ENCODE measurements at places on chromosomes 13 and 19.
A peak's percentile ranks its signal among the peaks of the same experiment; 100 is the strongest.

DNA sequence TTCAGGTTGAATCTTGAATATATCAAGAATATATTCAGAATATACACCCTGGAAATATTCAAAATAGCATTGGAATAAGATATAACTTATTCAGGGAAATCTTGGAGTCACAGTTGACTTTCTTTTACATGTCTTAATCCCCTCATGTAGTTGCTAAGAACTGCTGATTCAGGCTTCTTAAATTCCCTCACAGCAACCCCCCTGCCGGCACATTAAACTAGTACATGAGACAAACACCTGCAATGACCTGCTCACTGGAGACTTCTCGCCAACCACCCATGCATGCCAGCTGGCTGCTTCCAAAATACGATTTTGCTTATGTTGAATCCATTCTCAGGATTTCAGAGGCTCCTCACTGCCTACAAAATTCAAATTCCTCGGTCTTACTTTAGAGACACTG is 997.1 kb downstream of the EFNB2 start:
- no peak for DNase-seq

DNA sequence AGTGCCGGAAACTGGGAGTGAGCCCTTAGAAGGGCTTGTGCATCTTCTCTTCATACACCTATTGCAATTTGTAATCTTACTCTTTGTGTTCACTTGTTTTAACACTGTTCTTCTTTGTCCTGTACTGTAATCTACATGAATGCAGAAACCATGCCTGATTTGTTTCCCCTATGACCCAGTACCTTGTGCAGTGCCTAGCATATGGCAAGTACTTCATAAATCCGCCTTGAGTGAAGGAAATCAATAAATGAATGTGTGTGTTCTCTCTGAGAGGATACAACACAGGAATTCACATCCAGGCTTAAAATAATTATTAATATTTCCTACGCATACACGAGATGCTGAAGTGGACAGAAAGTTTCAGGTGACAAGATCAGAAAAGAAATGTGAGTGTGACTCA is 172.6 kb downstream of the GPC6 start:
- no peak for DNase-seq

GRCh38 chr19:4538601-4538954 is 1.3 kb downstream of the LRG1 start:
- no peak for DNase-seq

- no peak for DNase-seq
These were observed 11.1 kb upstream of the SHISA2 start for GRCh38 chr13:26062853-26063444.

GRCh38 chr13:46313024-46313423 is 74.0 kb downstream of the RUBCNL start:
- DNase-seq = no peak

DNA sequence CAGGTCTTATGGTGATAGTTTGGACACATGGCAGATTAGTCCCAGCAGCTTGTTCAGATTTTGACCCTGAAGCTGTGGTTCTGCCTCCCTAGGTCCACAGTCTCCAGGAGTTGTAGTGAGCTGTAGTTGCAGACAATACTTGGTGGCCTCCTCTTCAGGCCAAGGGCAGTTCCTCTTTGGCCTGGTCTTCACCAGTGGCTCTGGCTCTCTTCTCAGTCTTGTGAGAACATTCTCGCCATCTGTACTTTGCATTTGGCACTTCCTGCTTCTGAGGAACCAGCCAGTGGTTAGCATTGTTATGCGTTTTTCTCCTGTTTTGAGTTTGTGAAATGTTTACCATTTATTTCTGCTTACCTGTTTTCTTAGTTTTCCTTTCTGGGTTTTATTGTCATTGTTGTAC is 40.7 kb downstream of the PCCA start:
- no peak for DNase-seq

DNA sequence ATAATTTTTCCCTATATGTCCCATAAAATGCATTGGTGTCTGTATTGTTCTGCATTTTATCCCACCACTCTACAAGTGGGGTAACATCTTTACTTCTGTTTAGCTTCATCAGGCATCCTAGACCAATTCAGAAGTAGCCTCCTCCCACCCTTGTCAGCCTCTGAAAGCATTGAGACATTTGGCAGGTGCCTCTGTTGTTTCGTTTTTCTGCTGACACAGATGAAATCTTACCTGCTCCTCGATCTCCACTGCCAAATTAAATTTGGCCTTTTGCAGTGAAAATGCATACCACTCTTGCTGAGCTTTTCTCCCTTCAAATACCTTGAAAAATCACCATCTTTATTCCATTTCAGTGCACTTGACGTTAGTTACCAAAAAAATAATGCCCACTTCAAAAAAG is 83.5 kb upstream of the STARD13 start:
- DNase-seq = no peak

GRCh38 chr13:113743366-113744195 is 15.4 kb upstream of the TMEM255B start:
- DNase-seq = no peak

DNA sequence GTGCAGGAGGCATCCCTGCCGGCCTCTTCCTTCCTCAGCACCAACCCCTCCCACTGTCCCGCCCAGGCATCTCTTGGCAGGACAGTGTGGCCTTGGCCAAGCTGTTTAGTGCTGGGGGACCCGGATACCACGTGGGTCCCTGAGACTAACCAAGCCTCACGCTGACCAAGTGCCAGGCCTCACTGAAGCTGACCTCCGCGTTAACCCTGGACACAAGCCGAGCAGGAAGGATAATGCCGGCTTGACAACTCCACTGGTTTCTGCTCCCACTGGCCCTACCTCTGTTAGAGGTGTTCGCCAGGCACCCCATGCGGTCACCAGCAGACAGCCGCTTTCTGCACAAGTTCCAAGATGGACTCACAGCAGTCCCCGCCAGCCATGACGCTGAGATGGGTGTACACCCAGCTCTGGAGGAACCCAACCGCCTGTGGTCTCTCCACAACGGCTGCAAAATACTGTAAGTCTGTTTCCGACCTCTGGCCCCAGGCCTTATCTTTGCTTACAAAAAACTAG is 12.4 kb downstream of the GRTP1 start:
- DNase-seq = no peak

GRCh38 chr13:20274466-20274865 is 42.3 kb upstream of the GJB6 start:
- no peak for DNase-seq

GRCh38 chr13:37091835-37092234 is 13.6 kb downstream of the CSNK1A1L start:
- DNase-seq = no peak

GRCh38 chr13:103200118-103200885 is 134.1 kb upstream of the SLC10A2 start:
- no peak for DNase-seq

- no peak for DNase-seq
These were observed 511 bp downstream of the GARRE1 start for GRCh38 chr19:34254698-34255432.

DNA sequence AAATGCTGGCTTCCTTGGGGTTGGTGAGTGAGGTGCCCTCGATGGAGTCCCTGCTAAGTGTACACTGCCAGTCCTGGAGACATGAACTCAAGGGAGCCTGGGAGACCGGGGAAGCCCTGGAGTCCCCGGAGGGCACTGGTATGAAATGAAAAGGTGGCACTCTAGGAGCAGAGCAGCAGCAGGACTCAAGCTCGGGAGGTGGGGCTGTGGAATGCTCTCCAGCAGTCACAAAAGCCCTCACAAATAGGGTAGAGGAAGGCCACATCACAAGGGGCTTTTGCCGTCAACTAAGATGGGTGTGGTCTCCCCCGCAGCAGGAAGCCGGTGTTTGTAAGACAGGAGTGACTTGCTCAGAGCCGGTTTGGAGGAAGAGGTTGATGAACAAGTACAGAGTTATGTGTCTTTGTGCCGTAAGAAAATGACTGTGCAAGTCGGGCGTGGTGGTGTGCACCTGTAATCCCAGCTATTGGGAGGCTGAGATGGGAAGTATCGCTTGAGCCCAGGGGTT is 19.3 kb downstream of the CCNE1 start:
- peak; percentile 22 for DNase-seq

GRCh38 chr13:34001389-34001788 is 183.4 kb downstream of the RFC3 start:
- DNase-seq = no peak

DNA sequence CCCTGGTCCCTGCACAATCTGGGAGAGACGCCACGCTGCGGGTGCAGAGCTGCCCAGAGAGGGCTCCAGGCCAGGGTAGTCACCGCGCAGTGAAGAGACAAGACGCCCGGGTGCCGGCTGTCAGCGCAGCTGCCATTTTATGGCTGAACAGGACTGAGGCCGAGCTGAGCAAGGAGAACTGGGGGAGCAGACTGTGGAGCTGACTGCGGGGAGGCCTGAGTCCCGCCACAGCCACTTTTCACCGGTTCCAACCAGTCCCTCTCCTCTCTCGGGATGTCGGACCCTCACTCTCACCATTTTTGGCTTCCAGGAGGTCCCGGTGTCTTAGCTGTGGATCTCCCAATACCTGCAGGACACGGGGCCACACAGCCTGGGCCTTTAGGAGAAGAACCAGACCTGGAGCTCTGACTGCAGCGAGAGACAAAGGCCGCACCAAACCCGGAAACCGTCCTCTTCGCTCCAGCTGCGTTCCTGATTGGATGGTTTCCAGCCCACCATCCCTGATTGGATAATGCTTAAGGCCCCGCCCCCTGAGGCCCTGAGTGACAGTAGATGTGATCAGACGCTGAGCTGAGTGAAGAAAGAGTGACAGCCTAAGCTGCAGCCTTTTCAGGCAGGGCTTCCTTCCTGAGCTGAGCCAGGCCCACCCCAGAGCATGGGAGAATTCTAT is at the start of gene ZNF626:
Gene ZNF626, minus strand, starts transcription at position 422 of the 670 bp plus-strand sequence. Its CDS starts 125 bp downstream, at position 297.
- peak; percentile 82 for DNase-seq

GRCh38 chr13:50033725-50034124 is 18.5 kb downstream of the KCNRG start:
- no peak for DNase-seq

DNA sequence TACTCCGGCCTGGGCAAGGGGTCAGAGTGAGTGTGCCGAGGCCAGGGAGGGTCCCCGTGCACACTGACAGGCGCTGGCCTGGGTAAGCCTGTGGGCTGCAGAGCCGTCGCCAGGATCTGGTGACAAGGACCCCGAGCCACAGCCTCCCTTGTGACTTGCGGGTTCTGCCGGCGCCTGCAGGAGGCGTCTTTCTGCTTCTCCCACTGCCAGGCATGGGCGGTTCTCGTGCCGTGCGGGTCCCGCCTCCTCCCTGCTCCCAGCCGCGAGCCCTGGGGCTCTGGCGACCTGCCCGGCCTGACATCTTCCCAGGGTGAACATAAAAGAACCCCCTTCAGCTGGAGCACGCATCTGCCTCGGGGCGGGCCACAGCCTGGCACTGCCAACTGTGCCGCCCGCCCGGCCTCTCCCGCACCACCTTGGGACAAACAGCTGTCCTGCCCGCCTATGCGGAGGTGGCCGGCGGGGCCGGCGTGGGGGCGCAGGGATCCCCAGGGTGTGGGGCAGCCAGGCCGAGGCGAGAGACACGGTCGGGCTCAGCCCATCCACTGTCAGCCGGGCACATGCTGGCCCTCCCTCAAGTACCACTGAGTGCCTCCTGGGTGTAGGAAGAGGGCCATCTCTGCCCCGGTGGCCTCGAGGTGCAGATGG is 1.5 kb upstream of the HCN2 start:
- DNase-seq = peak; percentile 22

DNA sequence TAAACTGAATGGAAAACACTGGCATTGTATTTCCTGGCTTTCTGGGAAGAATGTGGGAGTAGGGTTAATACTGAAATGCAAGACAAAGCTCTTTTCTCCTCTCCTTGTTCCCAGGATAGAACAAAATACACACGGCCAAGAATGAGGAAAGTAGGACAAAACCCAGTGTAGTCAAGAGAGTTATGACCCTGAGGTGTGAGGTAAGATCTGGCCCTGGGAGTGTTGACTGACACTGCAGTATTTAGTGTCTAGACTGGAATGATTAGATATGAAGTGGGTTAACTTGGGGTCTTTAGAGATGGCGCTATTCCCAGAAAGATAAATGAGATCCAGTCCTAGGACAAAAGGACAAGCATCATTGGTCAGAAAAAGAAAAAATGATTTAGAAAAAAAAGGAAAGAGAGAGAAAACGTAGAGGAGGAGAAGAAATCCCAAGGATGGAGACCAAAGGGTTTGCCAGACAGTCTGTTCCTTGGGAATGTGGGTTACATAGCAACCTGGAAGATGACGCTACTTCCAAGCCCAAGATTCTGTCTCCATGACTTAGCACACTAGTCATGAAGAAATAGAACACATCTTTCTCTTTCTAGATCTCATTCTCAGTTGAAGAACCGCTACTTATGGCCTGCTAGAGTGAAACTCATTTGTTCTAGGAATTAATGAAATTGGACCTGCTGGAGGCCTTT is 543.6 kb upstream of the GPC6 start:
- DNase-seq = no peak
